ENCODE measurements at places on chromosomes 7 and 10. TPM values are rescaled to one million over a fixed set of nuclear protein-coding genes. Genes with fewer than 3 reads are reported as not detected.

GRCh38 chr7:2948749-2949148, 94.9 kb downstream of the CARD11 start:
- no peak overlapping the region for H3K4me3 ChIP-seq
- no peaks in the 10 kb centered on the region for H3K36me3 ChIP-seq
- DNase-seq, result no peak
- peaks cover 4% of the 10 kb centered on the region for H3K27me3 ChIP-seq
- no peak overlapping the region for H3K27ac ChIP-seq

DNA sequence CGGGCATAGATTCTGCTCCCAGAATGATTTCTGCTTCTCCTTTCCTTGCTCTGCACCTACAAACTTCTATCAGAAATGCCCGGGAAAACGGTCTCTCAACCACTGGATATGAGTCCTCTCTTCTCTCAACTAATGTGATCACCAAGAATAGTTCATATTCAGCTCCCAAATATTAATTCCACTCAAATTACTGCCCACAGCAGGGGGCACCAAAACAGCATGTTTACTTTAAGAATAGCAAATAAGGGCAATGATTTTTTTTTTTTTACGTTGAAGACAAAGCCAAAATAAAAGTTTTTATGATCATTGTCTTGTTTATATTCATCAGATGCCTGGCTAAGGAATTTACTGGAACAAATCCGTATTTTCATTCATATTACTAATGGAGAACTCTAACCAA, 94.9 kb upstream of the PRSS1 start:
- H3K27ac ChIP-seq, result no peak overlapping the region
- no peaks in the 10 kb centered on the region for H3K36me3 ChIP-seq
- H3K4me1 ChIP-seq, result no peaks in the 10 kb centered on the region
- no peak overlapping the region for H3K4me3 ChIP-seq

DNA sequence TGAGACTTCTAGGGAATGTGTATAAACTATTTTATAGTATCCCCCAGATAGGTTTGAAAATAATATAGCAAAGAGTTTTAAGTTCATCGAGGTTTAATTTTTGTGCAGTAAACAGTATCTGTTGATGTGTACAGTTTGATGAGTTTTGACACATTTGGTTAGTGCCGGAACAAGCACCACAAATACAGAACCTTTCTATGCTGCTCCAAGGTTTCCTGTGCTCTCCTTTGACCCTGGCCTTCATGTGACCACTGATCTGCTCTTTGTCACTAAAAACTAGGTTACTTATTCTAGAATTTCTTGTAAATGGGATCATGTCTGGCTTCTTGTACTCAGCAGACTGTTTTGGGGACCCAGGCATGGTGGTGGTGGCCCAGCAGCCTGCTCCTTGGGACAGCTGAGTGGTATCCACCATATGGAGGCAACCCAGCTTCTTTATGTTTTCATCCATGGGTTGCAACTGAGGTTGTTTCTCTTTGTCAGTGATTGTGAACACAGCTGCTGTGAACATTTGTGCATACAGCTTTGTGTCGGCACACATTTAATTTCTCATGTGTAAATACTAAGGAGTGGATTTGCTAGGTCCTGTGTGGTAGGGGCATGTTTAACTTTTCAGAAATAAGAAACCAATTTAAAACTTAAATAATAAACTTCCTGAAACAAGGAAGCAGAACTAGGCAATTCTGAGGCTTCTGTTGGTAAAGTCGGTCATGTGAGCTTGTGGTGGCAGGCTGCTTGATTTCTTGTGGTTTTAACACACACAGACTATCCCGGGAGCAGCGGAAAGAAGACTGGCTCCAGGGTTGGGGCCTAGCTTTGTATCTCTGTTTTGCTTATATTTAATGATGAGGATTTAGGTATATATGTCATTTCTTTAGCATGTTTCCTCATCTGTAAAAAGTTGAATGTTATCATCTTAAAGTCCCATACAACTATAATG, 219.4 kb downstream of the ABCA13 start:
- no peak for DNase-seq
- no peaks in the 10 kb centered on the region for H3K36me3 ChIP-seq
- no peak overlapping the region for H3K4me3 ChIP-seq
- no peak overlapping the region for H3K27ac ChIP-seq
- peaks cover 5% of the 10 kb centered on the region for H3K4me1 ChIP-seq

The NAT16 gene
- total RNA-seq, result not detected

The SH2D4B gene
- not detected for total RNA-seq

The HOXA9 gene
- total RNA-seq, result 39.9 TPM

Data from HFFc6 (cell line).